Hepatic stellate cell (primary cell): ENCODE measurements at places on chromosomes 11 and 22.
A peak's percentile ranks its signal among the peaks of the same experiment; 100 is the strongest.

- no peak for DNase-seq
Measured at GRCh38 chr22:25027043-25027906, 74.8 kb downstream of the KIAA1671 start.

GRCh38 chr11:30049214-30049613 lies 32.4 kb upstream of the KCNA4 start:
- DNase-seq: no peak

GRCh38 chr11:13277768-13278608 lies at the start of gene BMAL1:
Gene BMAL1, plus strand, starts transcription at chr11:13277790. Its CDS starts 76,519 bp downstream, at chr11:13354309.
- DNase-seq: peak; percentile 30

DNA sequence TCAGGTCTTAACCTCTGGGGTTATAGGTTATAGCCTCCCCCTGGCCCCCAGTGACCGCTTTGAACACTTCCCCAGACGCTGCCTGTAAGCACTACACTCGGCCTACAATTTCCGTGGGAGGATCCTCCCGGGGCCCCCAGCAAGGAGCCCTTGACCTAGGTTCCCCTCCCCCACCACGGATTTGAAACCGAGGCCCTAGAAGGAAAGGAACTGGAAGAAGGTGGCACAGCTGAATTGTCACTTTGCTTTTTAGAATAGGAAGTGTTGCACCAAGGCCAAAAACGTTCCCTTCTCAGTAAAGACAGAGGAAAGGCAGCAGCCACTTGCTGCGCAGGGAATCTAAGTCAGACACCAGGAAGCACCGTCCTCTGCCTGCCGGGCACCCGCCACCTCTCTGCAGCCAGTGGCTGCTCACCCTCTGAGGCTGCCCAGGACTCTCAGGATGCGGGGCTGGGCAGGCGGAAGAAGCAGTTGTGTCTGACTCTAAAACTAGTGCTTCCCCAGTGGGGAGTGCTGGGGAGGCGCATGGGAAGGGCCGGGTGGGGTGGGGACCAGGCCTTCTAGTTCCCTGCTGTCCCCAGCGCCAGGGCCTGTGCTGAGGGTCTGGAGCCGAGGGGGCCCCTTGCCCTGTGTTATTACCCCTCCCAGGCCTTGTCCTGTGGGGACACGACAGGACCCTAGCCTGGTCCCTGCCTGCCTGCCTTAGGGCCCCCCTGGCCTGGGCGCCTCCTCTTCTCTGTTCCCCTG lies 7.9 kb upstream of the FLRT1 start:
- DNase-seq: no peak

- no peak for DNase-seq
Measured at GRCh38 chr22:30600921-30601320, 6.1 kb upstream of the TCN2 start.

- DNase-seq: no peak
Measured at GRCh38 chr11:3137486-3138177, 27.5 kb downstream of the OSBPL5 start.

DNA sequence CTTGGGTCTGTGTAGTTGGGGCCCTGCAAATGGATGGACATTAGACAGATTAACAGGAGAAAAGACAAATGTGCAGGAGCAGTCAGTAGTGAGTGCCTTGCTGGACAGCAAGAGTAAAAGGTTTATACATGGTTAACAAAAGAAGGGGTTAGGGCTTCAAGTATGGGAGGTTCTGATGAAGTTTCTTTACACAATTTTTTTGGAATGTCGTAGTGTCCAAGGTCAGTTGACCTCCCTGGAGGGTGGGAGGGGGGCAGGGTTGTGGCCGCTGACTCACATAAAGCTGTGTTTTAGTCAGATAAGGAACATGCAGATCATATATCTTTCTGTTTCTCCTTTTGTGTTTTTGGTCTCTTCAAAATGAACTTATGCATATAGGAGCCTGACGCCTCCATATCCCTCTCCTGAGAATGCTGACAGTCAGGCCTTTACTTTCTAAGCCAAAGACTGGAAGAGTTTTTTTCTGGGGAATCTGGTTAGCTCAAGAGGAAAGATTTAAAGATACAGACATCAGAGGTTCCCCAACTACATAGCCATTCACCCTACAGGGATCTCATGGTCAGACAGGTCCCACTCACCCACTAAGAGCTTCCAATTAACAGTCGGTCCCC lies 134.3 kb downstream of the NECTIN1 start:
- DNase-seq: peak; percentile 72

DNA sequence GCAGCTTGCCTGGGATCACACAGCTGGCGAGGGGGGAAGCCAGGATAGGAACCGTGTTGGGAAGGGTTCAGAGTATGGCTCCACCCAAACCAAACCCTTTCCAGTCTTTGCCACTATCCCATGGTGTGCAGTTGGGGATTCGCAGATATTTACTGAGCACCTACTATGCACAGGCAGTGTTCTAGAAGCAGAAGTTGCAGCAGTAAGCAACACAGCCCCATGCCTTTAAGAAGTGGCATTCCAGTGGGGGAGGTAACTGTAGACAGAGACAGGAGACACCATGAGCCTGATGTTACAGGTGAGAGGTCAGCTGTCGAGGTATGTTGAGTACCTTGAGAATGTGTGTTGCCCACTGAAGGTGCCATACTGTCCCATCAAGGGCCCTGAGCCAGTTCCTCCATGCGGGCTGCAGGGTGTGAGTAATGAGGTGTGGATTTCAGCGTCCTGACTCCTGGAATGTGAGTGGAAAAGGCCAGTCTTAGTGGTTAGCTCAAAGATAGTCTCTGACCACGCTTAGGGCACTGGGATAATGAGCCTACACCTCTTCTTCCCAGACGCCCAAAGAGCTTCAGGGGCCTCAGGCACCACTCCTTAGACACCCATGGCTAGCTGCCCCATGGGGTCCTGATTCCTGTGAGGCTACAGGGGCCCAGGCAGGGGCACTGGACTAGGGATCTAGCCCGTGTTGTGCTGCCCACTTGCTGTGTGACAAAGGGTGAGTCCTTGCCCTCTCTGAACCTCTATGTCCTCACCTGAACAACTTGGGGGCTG lies 71.8 kb upstream of the TP53I11 start:
- peak; percentile 32 for DNase-seq

GRCh38 chr22:22366537-22366936 lies 122.0 kb downstream of the VPREB1 start:
- no peak for DNase-seq

DNA sequence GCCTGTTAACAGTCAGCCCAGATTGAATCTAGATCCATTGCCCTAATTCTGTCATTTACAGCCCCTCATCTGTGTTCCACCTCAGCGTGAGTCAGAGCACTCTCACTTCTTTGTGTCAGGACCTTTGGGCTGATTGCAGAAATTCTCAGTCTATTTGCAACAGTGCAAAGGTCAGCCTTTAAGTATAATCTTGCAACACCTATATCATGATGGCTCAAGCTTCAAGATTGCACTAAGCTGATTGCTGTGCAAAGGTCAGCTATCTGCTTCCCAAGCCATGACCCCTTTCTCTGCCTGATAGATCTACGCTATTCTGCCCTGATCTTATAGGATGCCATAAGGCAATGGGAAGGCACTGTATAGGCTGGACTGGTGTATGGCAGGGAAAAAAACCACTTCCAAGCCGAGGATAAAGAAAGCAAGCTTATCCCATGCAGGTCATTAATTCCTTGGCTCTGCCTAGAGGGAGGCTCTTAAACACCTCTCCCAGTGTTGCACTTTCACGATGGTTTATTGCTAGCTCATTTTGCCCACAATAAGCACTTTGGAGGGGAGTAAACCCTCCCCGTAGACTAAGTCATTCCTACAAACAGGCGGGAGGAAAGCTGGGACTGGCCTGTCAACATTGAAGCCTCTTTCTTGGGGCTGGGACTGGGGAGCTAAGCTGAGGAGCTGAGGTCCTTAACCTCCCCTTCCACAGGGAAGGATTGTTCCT lies 100.6 kb downstream of the RRAS2 start:
- no peak for DNase-seq

DNA sequence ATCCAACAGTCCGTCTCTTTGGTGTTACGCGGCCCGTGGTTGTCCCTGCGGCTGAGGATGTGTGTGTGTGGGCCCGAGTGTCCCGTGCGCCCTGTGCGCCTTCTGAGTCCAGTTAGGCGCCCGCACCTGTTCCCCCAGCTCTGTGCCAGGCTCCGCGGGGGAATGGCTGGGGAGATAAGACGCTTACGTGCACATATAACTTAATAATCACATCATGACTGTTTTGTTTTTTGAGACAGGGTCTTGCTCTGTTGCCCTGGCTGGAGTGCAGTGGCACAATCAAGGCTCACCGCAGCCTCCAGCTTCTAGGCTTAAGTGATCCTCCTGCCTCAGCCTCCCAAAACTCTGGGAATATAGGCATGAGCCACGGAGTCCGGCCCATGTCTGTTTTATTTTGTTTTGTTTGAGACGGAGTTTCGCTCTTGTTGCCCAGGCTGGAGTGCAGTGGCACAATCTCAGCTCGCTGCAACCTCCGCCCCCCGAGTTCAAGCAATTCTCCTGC lies 817 bp downstream of the ARL2 start:
- DNase-seq: no peak

- no peak for DNase-seq
Measured at GRCh38 chr11:315051-315481, 1.2 kb downstream of the IFITM1 start.

DNA sequence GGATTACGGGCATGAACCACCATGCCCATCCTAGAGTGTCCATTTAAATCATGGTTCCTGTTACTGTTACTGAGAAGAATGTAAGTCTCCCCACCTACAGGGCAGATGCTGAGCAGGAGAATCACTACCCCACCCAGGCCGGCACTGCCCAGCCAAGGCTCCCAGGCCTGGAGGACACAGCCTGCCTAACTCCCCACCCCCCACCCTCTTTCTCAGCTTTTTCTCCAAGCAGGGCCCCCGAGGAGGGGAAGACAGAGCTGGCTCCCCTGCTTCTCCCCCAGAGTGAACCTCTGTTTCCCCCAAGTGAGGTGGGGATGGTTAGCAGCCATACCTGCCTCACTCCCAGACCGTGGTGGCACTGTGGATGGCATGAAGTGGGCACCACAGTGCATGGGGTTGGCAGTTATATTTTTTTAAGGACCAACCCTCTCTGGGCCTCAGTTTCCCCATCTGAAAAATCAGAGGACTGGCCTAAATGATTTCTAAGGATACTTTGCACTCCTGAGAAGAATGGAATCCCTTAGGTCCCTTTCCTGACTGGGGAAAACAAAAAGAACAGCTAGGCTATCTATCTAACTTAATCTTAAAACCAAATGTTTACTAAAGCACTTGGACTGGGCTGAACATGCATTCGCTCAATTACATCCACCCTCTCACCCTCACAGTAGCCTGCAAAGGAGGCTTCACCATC lies 5.0 kb downstream of the CBX7 start:
- DNase-seq: no peak

DNA sequence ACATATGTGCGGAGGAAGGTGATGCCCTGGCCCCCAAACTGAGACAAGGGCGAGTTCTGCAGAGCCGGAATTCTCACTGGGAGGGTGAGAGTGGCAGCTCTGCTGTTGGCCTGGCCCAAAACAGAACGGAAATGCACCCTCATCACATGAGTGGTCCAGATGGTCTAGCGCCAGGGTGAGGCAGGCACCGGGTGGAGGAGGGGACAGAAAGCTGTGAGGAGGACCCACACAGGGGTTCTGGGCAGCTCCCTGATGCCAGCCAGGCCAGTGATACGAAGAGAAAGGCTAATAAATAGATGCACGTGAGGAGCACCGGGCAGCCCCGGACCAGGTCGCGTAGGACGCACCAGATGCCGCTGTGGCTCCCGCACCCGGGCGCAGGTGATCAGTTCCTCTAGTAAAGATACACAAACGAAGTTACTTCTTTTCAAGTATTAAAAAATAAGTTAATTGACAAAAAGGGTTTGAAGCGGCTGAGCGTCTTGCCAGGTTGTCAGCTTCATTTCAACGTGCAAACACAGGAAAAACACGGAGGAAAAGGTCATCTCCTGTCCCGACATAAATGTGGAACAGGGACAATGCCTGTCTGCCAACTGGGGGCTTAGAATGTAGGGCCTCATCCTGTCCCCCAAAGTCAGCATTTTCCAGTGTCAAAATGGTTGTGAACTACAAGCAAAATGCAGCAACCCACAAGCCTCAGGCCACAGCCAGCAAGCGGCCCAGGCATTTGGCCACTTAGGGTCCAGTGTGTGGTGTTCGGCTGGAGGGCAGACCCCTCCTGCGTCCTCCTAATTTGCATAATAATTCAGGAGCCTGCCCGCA lies 15.3 kb upstream of the BID start:
- DNase-seq: no peak

- DNase-seq: no peak
Measured at GRCh38 chr11:122809866-122810265, 28.4 kb upstream of the CRTAM start.
